ENCODE measurements at places on chromosomes 7 and 10.

DNA sequence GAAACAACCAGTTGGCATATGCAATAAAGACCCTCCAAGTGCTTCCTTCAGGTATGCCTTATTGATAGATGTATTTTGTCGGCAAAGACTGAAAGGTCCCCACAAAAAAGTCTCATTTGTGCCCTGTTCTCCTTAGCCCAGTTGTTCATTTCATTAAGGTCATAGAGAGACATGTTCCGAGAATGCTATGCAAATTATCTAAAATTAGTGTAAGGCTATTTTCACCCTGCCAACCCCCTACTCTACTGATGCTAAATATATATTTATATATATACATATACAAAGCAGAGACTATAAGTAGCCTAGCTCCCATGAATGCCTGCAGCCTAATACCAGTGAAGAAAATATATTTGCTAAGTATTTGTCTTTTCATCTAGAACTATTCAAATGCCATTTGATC lies 96.7 kb upstream of the ADO start:
- no peak for DNase-seq

DNA sequence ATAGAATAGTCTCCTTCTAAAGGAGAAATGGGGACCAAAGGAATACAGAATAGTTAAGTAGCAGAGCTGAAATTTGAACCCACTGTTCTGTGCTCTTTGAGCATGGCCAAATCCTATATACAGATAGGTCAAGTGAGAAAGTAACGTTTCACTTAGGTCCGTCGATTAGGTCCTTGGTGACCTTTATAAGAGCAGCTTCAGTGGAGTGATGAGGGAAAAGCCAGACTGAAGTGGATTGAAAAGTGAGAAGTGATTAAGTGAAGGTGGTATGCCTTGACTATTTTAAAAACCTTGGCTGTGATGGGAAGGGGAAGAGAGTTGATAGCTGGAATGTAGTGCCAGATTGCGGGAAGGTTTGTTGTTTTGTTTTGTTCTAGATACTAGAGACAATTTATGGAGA lies 10.6 kb upstream of the LSMEM1 start:
- no peak for DNase-seq

- DNase-seq: no peak
These were observed 186.4 kb downstream of the KIF20B start for GRCh38 chr10:89887830-89888229.

DNA sequence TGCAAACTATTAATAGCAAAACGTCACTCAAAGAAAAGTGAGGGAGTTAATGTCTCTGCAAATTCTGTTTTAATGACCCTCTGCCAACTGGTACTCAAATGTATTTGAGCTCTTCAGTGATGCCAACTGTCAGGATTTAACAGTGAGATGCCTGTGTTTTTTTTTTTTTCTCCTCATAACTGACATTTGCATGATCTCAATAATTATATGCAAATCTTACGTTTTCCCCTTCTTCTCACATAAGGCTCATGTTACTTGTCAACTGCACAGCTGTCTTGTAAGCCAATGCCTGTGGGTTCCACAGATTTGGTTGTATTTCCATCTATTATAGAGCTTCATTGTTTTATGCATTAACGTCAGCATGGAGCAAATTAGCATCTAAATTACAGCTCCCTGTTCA lies 38.2 kb downstream of the PPP1R3A start:
- DNase-seq: no peak

DNA sequence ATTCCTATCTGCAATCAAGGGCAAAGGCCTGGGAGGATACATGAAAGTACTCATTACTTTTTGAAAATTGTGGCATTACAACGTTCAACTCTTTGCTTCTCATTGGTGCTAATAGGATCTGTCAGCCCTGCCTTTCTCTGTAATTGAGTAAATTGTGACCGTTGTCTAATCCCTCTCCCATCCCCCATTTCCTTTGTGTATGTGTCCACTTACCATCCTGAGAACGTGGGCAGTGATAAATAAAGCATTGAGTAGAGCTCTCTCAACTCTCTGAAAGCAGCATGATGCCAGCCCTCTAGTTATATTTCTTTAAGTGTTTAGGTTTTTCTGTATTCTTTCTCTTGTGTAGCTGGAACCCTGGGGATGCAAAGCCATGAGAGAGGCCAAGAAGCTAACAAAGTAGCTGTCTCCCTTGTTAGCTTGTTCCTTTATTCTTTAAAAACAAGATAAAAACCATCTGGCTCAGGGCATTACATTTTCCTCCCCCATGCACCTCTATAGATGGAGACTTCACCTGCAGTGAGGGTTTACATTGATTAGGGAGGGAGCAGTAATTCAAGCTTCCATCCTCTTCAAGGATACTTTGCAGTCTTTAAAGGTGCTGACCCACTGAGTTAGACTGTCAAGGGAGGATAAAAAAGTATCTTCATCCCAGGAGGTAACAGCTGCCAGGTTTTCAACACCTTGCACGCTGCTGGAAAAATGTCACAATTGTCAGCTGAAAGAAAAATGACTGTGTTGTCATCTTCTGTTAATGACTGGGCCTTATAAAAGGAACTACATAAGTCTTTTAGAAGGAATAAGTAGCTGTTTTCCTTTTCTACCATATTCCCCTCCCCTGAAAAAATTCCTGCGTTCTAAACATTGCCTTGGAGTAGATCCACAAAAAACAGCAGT lies 112.3 kb downstream of the BTRC start:
- DNase-seq: no peak

GRCh38 chr7:133805426-133805825 lies 321.7 kb upstream of the LRGUK start:
- no peak for DNase-seq

DNA sequence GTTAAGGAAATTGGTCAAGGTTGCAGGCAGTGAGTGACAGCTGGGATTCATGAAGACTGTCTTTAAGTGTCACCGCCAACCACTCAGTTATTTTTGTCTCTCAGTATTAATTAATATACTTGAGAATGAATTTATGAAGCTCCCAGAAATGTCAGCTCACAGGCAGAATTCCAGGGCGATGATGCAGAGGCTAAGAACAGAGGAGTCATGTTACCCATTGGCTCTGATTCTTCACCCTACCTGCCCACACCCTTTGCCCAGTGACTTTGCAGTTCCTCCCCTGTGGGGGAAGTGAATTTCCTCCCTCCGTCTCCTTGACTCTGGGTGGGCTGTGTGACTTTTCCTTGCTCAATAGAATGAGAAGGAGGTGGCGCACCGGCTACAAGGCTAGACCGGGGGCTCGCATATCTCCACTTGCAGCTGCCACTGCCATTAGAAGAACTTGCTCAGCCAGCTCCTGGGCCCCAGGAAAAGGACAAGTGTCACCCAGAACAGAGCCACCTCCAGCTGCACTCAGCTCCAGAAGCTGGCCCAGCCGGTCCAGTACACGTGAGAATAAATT lies 157.1 kb upstream of the PRKCQ start:
- peak; percentile 66 for DNase-seq

DNA sequence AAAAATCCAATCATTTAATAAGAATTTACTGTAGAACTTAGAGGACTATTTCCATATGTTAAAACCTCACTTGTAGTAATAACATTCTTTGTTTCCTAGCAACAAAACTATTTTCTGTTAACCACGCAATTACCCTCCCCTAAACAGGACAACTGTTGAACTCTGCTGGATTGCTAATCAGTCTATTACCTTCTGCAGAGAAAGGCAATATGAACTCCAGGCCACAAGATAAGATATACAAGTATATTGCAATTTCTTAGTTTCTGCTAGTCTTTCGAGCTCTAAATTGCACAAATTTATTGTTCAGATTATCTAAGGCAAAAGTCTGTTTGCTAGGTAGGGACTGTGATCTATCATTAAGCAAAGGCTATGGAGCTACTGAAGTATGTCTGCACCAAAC lies 920.1 kb upstream of the LRRN3 start:
- peak; percentile 0 for DNase-seq

DNA sequence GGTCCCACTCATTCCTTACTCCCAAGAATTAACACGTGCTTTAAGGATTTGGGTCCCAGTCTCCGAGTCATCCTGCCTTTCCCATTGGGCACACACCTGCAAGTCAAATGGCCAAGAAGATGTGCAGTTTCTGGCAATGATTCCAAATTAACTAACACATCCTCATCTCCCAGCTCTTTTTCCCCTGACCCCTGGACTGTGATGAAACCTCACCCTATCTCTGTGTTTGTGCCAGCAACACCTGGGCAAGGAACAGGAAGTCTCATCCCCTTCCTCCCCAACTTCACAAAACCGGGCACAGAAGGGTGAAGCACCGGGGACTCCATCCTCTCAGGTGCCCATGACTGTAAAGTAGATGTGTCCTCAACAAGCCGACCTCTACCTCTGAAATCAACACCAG lies 54.8 kb downstream of the PLXNA4 start:
- DNase-seq: no peak

DNA sequence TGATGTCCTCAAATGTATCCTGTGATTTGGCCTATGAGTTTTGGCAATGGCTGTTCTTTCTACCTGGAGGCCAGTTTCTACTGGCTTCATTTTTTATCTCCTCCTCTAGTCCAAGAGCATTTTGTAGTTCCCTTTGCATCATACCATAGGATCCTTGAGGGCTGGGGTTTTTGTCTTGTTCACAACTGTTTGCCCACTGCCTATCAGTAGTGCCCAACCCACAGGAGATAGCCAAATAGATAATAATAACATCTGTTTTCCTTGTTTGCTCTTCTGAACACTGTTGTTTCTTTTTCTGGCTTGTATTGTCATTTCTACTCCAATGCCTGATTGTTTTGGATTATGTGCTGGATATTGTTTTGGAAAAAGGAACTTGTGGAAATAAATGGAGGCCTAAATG lies 3.4 kb downstream of the CDK1 start:
- DNase-seq: no peak

DNA sequence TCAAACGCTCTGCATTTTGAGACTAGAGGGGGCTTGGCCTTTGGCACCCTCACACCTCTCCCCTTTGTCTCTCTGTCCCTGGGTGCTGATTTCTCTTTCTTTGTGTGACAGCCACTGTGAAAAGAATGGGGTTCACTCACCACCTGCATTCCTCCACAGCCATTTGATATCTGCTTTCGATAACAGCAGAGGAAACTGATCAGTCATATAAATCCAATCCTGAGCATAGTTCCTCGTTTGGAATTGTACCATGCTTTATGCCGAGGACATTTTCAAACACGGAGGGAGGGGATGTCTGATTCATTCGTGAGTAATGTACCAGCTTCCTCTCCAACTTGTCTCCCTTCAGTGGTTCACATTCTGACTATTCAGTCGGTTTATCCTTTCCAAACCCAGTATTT lies 15.8 kb downstream of the MET start:
- DNase-seq: peak; percentile 86

DNA sequence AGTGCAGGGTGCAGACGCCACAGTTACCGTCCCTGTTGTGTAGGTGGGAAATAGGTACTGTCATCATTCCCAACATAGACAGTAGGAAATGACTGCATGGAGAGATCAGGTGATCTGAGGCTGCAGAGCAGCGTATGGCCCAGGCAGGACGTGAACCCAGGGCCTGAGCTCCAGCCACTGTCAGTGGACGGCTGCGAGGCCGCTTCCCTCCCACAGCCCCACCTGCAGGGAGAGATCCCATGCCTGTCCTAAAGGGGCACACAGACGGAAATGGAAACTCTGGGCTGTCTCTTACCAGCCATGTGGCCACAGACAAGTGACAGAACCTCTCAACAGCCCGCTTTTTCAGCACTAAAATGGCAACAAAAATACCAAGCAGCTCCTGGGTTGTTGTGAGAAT lies 44.5 kb upstream of the MNX1 start:
- no peak for DNase-seq

DNA sequence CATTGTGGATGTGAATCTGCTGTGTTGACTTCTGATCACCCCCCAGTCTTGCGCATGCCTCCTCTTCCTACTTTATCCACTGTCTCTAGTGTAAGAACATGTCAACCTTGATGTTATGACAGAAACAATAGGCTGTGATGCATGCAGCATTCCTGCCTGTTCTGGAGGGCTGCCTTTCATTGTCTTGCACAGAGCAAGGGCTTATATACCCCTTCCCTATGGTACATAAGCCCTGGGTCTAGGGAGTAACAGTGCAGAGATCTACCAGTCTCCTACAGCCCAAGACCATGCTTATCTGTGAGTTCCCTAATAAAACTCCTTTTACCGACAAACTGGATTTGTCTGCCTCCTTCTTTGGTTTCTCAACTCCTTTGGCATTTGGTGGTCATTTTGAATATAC lies 177.0 kb upstream of the STK17A start:
- no peak for DNase-seq

GRCh38 chr7:124930655-124931597 lies 1.3 kb upstream of the POT1 start:
- DNase-seq: no peak

GRCh38 chr10:68348265-68348741 lies 15.6 kb upstream of the PBLD start:
- peak; percentile 27 for DNase-seq

GRCh38 chr10:19930936-19931893 lies 115.0 kb downstream of the PLXDC2 start:
- DNase-seq: peak; percentile 75

DNA sequence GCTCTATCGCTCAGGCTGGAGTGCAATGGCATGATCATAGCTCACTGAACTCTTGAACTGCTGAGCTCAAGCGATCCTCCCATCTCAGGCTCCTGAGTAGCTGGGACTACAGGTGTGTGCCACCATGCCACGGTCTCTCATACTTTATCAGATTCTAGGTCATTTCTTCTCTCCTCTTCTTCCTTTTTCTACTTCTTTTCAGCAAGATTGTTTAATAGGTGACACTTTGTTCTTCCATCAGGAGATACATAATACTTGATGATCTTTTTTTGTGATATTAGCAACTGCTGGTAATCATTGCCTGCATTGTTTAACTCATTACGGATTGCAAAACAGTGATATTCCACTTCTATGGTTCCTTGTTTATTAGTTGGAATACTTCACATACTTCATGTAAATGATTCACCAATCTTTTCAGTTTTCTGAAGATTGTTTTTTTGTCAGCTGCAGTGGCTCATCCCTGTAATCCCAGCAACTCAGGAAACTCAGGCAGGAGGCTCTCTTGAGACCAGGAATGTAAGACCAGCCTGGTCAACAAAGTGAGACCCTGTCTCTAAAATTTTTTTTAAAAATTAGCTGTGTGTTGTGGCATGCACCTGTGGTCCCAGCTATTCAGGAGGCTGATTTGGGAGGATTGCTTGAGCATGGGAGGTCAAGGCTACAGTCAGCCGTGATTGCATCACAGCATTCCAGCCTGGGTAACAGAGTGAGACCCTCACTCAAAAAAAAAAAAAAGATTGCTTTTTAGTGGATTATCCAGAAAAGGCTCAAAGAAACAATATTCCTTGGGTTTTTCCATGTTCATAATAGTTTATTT lies 36.2 kb upstream of the CHST3 start:
- peak; percentile 27 for DNase-seq

- no peak for DNase-seq
These were observed 597.6 kb downstream of the PCDH15 start for GRCh38 chr10:54203401-54203800.

DNA sequence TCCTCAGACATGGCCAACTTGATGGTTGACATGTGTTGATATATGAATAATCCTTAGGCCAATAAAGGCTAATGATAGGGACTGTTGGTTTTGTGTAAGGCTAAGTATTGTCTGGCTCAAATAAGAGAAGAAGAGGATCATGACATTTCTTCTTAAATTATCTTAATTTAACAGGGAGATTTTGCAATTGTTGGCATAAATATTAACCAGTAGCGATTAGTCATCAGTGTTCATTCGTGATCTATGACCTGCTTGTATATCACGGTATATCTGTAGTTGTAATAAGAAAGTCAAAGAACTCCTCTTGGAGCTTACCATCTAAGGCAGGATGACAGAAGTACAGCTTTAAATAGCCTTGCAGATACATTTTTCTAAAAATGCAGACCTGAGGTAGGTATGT lies 196.4 kb downstream of the CREB5 start:
- DNase-seq: no peak
